WTC11 (cell line): ENCODE measurements at places on chromosomes 3 and 15.

GRCh38 chr3:129687586-129688125 lies 81.2 kb upstream of the PLXND1 start:
- H3K4me1 ChIP-seq, result peaks cover 66% of the 10 kb centered on the region
- DNase-seq, result no peak
- H3K27me3 ChIP-seq, result no peaks in the 10 kb centered on the region
- H3K27ac ChIP-seq, result peak overlapping the region; percentile 68; the same call in 1 of the 2 replicates
- H3K36me3 ChIP-seq, result no peaks in the 10 kb centered on the region

GRCh38 chr3:138873471-138874278 lies 38.9 kb upstream of the PIK3CB start:
- peaks cover 8% of the 10 kb centered on the region for H3K36me3 ChIP-seq
- no peak overlapping the region for H3K4me3 ChIP-seq
- peaks cover 2% of the 10 kb centered on the region; the same call in 1 of the 2 replicates for H3K4me1 ChIP-seq
- H3K27ac ChIP-seq, result no peak overlapping the region

GRCh38 chr15:89362203-89363101 lies 27.8 kb upstream of the POLG start:
- no peak overlapping the region for H3K4me3 ChIP-seq
- no peaks in the 10 kb centered on the region; the same call in 1 of the 2 replicates for H3K36me3 ChIP-seq
- peaks cover 19% of the 10 kb centered on the region for H3K4me1 ChIP-seq
- H3K27ac ChIP-seq, result no peak overlapping the region
- H3K27me3 ChIP-seq, result peaks cover 98% of the 10 kb centered on the region
- DNase-seq, result no peak

GRCh38 chr15:40793216-40793989 lies 13.5 kb upstream of the ZFYVE19 start:
- H3K36me3 ChIP-seq, result peaks cover 10% of the 10 kb centered on the region
- DNase-seq, result no peak
- H3K4me3 ChIP-seq, result no peak overlapping the region
- peaks cover 46% of the 10 kb centered on the region for H3K4me1 ChIP-seq
- H3K27ac ChIP-seq, result peak overlapping the region; percentile 2; the same call in 1 of the 2 replicates
- H3K27me3 ChIP-seq, result no peaks in the 10 kb centered on the region

GRCh38 chr15:100818927-100819326 lies 60.7 kb upstream of the ALDH1A3 start:
- peaks cover 11% of the 10 kb centered on the region for H3K27me3 ChIP-seq
- no peaks in the 10 kb centered on the region for H3K4me1 ChIP-seq
- H3K27ac ChIP-seq, result no peak overlapping the region

DNA sequence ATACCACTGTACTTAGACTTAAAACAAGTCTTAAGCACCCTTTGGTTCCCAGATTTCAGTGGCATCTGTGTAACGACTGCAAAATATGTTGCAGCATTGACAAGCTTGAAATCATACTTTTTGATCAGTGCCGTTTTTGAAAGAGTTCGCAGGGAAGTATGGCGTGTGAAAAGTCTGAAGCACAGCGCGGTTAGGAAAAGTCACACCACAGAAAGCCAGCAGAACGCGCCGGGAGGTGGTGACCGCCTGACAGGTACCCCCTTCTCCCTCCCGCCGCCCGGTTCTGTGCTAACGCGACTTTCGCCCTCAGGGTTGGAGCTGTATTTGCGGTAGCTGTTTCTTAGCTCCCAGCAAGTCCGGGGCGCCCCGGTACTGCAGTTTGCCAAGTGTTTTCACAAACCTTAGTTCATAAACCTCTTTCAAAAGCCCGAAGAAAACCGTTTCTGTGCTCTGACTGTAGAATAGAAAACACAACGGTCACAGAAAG lies 481 bp upstream of the CRYBG3 start:
- DNase-seq, result peak; percentile 66
- H3K36me3 ChIP-seq, result no peaks in the 10 kb centered on the region
- H3K4me3 ChIP-seq, result peak overlapping the region; percentile 75
- H3K27me3 ChIP-seq, result peaks cover 29% of the 10 kb centered on the region

GRCh38 chr15:98196371-98196770 lies 235.9 kb downstream of the ARRDC4 start:
- H3K36me3 ChIP-seq, result no peaks in the 10 kb centered on the region
- no peak overlapping the region for H3K4me3 ChIP-seq
- H3K27ac ChIP-seq, result no peak overlapping the region
- no peak for DNase-seq

- peaks cover 6% of the 10 kb centered on the region for H3K36me3 ChIP-seq
- peaks cover 5% of the 10 kb centered on the region; the same call in 1 of the 2 replicates for H3K27me3 ChIP-seq
- peak overlapping the region; percentile 80; the same call in 1 of the 2 replicates for H3K27ac ChIP-seq
- DNase-seq, result no peak
Measured at GRCh38 chr15:90142216-90143165, 40.2 kb upstream of the IDH2 start.

GRCh38 chr3:86056962-86057361 lies 934.0 kb downstream of the VGLL3 start:
- no peak overlapping the region for H3K27ac ChIP-seq
- H3K4me1 ChIP-seq, result peaks cover under 1% of the 10 kb centered on the region; the same call in 1 of the 2 replicates
- H3K27me3 ChIP-seq, result no peaks in the 10 kb centered on the region
- no peak overlapping the region for H3K4me3 ChIP-seq

GRCh38 chr15:40333922-40334492 lies 6.7 kb downstream of the CCDC9B start:
- no peak for DNase-seq
- H3K27ac ChIP-seq, result no peak overlapping the region
- H3K27me3 ChIP-seq, result peaks cover 5% of the 10 kb centered on the region
- H3K4me3 ChIP-seq, result no peak overlapping the region
- peaks cover 11% of the 10 kb centered on the region; the same call in 1 of the 2 replicates for H3K36me3 ChIP-seq

DNA sequence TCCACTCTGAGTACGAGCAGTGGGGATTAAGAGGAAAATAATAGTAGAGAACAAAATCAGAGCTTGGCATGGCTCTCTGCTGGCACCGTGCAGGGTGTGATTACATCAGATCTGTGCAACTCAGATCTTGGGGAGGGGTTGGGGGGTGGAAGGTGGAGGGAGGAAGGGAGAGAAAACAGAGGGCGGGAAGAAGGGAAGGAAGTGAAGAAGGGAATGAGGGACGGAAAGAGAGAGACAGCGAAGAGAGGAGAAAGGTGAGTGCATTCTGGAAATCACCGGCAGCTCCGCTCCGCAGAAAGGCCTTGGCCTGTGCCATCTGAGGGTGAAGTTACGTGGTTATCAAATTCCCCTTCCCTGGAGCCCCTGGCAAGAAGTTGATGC lies 31.0 kb upstream of the ADAMTS17 start:
- peaks cover 5% of the 10 kb centered on the region for H3K4me1 ChIP-seq
- H3K27me3 ChIP-seq, result peaks cover 54% of the 10 kb centered on the region
- peak overlapping the region; percentile 82 for H3K4me3 ChIP-seq
- H3K36me3 ChIP-seq, result peaks cover 13% of the 10 kb centered on the region
- no peak overlapping the region for H3K27ac ChIP-seq

- H3K4me1 ChIP-seq, result peaks cover 31% of the 10 kb centered on the region
- H3K27ac ChIP-seq, result peak overlapping the region; percentile 97
- H3K4me3 ChIP-seq, result no peak overlapping the region
Measured at GRCh38 chr3:95407709-95408463, 1345.0 kb downstream of the NSUN3 start.

DNA sequence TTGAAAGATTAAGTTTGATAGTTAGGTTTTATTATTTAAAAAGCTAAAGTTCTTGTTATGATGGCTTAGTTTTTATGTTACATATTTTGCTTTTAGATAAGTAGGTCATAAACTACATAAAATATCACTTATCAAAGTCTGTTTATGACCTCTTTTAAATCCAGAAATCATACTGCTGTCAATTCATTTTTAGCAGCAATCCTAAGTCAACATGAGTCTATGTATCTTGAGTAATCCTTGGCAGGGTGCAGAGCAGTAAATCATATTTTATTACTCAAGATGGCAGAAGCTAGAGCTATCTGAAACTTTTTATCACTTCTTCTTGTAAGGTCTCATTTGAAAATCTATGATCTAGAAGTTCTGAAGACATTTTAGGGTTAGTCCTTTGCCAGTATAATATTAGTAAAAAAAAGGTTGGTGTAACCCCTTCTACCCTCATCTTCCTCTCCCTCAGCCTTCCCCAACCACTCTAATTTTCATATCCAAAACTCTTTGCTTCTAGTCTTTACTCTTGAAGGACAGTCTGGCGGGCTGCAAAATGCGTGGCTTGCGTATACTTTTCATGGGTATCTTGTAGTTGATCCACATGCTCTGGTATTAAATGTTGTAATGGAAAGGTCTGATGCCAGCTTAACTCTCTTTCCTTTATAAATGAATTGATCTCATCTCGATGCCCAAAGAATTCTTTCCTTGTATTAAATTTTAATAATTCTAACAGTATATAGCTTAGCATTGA lies 134.0 kb upstream of the THRB start:
- H3K27ac ChIP-seq, result no peak overlapping the region
- no peak overlapping the region for H3K4me3 ChIP-seq
- H3K4me1 ChIP-seq, result peaks cover 25% of the 10 kb centered on the region
- peaks cover 15% of the 10 kb centered on the region for H3K36me3 ChIP-seq

- H3K4me1 ChIP-seq, result peaks cover 5% of the 10 kb centered on the region
- DNase-seq, result no peak
- H3K4me3 ChIP-seq, result no peak overlapping the region
- H3K27me3 ChIP-seq, result no peaks in the 10 kb centered on the region
- H3K27ac ChIP-seq, result no peak overlapping the region
Measured at GRCh38 chr15:78228356-78228996, 5.9 kb downstream of the ACSBG1 start.

DNA sequence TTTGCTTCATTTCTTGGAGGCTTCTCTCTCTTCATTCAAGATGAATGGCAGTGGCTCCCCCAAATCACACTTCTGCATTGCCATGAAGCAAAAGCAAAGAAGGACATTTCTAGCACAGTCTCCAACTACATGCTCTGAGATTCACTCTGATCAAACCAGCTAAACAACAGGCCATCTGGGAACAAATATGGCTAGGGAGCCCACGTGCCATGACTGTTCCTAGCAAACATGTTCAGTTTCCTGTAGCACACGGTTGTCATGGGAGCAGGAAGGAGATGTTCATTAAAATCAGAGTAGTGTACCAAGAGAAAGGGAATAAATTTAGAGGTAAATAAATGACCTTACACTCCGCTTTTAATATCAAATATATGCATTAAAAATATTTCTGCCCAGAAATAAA lies 327.3 kb downstream of the GBE1 start:
- H3K4me3 ChIP-seq, result no peak overlapping the region
- no peaks in the 10 kb centered on the region for H3K4me1 ChIP-seq
- no peaks in the 10 kb centered on the region for H3K27me3 ChIP-seq

- H3K27ac ChIP-seq, result no peak overlapping the region
- H3K4me1 ChIP-seq, result no peaks in the 10 kb centered on the region
- DNase-seq, result no peak
- H3K27me3 ChIP-seq, result no peaks in the 10 kb centered on the region; the same call in 1 of the 2 replicates
Measured at GRCh38 chr15:38899300-38899699, 334.7 kb upstream of the RASGRP1 start.

DNA sequence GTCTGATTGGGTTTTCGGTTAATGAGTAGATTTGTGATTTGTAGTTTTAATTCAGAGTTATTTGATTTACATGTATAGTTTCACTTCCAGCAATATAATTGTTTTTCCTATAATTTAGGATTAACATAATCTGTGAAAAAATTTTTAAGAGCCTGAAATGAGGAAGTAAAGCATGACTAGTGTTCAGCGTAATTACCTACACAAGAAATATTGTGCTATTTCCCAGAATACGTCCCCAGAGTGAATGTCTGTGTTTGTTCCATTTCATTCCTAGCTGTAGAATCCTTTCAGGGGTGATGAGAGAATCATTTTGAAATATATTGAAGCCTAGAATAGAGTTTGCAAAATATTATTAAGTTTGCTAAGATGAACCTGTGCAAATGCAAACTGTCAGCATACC lies 247.1 kb downstream of the BBX start:
- no peak for DNase-seq
- no peaks in the 10 kb centered on the region for H3K27me3 ChIP-seq
- H3K27ac ChIP-seq, result no peak overlapping the region

GRCh38 chr15:41926185-41927056 lies 32.6 kb upstream of the SPTBN5 start:
- H3K36me3 ChIP-seq, result peaks cover 4% of the 10 kb centered on the region; the same call in 1 of the 2 replicates
- DNase-seq, result no peak
- peaks cover 28% of the 10 kb centered on the region for H3K4me1 ChIP-seq

DNA sequence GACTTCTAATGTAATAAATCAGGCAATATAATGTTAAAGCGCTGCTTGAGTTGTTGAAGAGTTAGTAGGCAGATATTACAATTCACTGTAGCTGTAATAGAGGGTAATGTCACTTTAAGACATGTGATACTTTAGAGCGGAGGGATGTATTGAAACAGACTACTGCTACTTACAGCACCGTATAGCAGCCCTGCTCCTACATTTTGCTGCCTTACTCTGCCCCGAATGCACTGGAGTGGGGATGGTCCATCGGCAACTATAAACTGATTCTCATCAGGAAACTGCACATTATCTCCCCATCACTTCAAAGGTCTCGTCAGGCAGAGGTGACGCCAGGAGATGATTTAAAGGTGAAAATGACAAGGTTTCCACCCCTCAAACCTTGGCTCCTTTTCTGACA lies 349.7 kb upstream of the SUCLG2 start:
- H3K4me1 ChIP-seq, result peaks cover 34% of the 10 kb centered on the region
- peaks cover 51% of the 10 kb centered on the region for H3K27me3 ChIP-seq
- H3K27ac ChIP-seq, result no peak overlapping the region
- no peak for DNase-seq

DNA sequence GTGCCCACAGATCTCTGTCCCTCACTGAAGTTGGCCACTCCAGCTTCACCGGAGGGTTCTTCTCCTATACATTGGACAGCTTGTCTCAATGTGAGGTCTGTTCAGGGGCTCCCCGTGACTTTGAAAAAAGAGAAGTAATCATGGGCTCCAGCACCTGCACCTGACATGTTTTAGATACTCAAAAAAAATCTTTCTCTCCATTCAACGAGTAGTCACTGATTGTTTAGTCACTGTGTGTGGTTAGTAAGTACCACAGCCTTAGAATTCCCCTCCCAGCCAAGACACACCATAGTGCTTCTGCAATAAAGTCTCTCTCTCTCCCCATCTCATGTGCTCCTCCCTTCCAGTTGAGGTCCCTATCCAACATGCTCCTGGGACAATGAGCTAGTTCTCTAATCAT lies 18.6 kb downstream of the CCR9 start:
- H3K27me3 ChIP-seq, result no peaks in the 10 kb centered on the region

DNA sequence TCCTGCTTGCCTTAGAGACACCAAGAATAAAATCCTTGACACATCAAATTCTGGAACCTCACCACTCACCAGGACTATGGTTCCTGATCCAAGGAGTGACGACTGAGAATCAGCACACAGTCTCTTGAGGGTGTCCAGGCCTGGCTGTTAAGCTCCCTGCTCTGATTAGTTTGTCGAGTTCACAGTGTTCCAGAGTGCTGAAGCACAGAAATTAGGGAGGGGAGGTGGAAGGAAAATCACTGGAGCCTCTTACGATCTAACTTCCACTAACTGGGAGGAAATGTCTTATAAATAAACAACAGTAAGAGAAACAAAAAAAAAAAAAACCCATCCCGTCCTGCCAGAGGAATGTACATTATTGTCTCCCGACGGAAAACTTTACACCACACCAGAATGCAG lies 330.2 kb downstream of the TIGIT start:
- no peaks in the 10 kb centered on the region for H3K27me3 ChIP-seq
- H3K36me3 ChIP-seq, result no peaks in the 10 kb centered on the region
- H3K27ac ChIP-seq, result no peak overlapping the region
- DNase-seq, result no peak

- DNase-seq, result no peak
- H3K4me1 ChIP-seq, result peaks cover 19% of the 10 kb centered on the region
- peaks cover 27% of the 10 kb centered on the region for H3K36me3 ChIP-seq
- H3K27ac ChIP-seq, result no peak overlapping the region
Measured at GRCh38 chr15:64152507-64153387, 1.2 kb downstream of the SNX22 start.
